ENCODE measurements at places on chromosomes 5 and 9.

DNA sequence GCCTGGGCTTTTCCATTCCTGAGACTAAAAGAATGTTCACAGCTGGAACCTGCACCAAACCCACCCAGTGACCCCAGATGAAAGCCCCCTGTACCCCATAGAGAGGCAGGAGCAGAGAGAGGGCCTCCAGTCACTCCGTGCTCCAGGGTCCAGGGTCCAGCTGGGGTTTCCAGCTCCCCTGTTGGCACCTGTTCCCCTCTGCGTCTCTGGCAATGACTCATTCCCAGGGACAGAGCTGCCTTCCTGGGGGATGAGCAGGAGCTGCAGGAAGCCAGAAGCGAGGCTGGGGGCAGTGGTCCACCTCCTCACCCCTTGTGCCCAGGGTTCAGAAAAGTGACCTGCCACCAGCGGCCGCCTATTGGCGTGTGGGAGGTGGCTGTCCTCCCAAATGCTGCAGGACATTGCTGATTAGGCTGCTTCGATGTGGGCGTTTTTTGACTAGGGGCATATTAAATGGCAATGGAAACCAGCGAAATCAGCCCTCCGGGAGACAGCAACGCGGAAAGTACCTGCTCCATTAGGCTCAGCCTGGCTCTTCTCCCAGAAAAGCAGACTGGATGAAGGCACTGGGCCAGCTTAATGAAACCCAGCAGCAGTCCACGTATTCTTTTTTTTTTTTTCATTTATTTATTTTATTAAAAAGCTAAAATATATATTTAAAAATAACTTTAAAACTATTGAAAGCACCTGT is 97.4 kb downstream of the DAP start:
- no peak for DNase-seq

DNA sequence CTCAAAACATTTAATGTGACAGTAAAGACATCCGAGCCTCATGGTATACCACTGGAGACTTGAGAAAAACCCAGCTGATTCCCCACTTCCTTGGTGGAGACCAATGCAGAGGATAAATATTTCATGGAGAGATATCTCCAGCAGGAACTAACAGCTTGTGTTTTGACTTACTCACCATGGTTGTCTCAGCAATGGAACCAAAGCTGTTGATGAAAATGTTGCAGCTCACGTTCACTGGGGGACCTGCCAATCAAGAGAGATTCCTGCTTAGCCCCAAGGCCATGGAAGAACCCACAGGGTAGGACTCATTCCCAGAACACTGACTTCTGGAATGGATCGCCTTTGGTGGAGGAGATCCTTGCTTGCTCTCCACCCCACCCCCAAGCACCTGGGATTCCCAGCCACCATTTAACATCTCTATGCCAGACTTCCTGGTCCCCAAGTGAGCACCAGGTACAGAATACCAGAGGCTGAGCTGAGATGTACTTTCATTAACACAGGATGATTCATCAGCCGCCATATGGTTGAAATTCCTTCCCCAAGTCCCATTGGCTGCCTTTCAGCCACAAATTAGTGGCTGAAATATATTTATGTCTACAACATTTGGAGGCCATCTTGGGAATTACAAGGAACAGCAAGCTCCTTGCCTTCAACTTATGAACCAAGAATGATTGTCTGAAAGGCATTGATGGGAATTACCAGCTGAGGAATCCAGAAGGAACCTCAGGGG is 37.9 kb downstream of the GLRA1 start:
- DNase-seq: no peak

GRCh38 chr9:104227108-104227507 is 133.0 kb downstream of the SMC2 start:
- DNase-seq: no peak

DNA sequence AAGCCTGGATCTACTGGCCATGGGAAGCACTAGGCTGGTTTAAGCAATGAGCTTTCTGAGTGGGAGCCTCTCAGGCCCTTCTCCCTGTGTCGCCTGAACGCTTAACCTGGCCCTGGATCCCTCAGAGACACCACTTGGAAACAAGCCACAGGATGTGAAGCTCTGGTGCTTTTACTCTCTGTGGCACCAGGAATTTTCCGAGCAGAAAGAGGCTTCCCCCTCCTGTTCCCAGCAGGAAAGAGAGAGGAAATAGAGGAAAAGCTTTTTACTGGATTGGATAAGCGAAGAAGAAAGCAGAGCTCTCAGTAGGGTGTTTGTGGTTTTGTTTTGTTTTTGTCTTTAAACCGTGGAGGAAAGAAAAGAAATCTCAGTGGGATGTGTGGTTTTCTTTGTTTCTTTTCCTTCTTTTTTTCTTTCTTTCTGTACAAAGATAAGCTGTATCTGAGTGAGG is 34.5 kb downstream of the COL15A1 start:
- no peak for DNase-seq

DNA sequence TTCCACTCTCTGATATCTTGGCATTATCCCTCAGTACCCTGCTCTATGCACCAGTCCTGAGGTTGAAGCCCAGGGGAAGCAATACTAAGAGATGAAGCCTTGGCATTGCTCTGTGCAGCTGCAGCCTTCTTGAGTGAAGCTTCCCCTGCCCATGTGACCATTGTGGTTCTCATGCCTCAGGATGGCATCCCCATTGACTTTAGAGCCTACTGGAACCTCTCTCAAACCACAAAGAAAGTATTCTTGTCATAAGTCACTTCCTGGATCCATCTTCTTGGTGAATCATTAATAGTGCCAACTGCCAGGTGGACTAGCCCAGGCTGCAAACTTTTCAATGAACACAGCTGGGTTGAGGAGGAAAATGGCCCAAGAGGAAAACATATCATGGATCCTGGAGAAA is 283.9 kb upstream of the RFX3 start:
- no peak for DNase-seq

DNA sequence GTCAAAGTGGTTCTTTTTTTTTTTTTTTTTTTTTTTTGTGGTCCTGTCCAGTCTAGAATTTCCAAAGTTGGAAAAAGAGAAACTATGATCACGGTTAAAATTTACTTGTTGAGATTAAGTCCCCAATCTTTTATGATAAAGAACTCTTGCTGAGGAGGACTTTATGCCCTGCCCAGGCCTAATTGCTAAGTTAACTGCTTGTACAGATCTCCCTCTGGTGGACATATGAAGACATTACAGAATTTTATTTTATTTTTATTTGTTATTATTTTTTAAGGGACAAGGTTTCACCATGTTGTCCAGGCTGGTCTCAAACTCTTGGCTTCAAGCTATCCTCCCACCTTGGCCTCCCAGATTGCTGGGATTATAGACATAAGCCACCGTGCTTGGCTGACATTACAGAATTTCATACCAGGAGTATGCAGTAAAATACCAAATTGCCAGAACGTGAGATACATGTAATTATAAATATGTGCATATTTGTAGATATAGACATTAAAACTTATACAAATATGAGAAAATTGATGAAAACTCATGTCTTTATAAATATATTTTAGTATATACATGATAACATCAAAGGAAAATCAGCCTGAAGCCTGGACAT is 91.2 kb downstream of the RFK start:
- DNase-seq: peak; percentile 18

DNA sequence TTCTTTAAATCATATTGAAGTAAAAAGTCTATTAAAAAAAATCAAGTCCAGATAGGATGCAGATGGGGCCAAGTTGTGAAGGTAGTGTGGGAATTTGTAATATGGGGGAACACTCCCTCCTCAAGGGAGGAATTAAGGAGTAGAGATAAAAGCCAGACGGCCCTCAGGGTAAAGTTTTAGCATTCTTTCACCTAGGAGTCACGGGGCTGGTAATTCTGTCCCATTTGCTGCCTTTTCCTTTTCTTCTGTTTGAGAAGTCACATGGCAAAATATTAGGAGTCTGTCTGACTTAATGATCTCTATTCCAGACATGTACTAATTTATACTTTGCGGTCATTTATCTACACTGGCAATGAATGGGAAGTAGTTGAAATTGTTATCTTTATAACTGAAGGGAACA is 61.9 kb downstream of the SNX24 start:
- DNase-seq: no peak

All from glomerular endothelial cell (primary cell).